ENCODE measurements at places on chromosomes 1 and 21. TPM values are rescaled to one million over a fixed set of nuclear protein-coding genes. Genes with fewer than 3 reads are reported as not detected.

- no peak for DNase-seq
These were observed 65.8 kb upstream of the RGL1 start for GRCh38 chr1:183739082-183739481.

IFI44L gene
- total RNA-seq: 28.3 TPM

PEAR1 gene
- 17.0 TPM for total RNA-seq

DNA sequence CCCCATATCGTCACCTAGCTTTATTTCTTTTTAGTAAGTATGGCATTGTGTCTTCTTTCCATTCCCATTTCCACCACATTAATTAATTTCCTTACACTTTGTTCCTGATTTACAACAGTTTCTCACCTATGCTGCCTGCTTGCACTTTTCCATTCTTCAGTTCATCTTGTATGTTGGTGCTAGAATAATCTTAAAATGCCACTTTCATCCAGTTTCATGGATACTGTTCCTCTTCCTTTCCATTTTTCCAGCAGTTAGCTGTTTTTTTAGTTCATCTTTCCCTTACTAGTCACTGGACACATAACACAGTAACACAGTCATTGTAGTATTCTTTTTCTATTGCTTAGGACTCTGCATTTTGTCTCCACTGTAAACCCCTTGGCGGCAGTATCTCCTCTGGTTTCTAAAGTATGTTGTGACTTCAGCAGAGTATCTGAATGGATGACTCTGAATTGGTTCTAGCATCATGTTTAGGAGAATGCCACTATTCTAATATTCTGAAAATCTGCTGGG is 2.1 kb downstream of the CDC7 start:
- DNase-seq: peak; percentile 62

GRCh38 chr1:205049479-205049878 is 6.5 kb downstream of the CNTN2 start:
- no peak for DNase-seq

GRCh38 chr1:168321945-168322344 is 41.3 kb downstream of the TBX19 start:
- DNase-seq: no peak

DNA sequence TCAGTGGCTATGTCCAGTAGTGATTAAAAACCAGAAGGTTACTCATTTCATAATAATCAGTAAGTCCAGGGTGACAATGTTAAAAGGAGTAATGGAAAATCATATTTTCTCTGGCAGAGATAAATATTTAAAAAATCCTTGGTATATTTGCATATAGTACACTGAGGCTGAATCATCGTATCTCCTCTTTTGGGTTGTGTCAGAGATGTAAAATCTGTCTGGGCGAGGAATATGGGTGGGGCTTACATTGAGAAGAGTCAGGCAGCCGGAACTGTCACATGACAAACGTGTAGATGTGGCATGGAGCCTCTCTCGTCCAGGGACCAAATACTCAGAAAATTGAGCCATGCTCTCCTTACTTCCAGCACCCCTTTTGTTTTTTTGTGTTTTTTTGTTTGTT is 120.9 kb downstream of the FMN2 start:
- peak; percentile 37 for DNase-seq

CASQ2 gene
- total RNA-seq: not detected

SMPDL3B gene
- under 0.01 TPM for total RNA-seq

DNA sequence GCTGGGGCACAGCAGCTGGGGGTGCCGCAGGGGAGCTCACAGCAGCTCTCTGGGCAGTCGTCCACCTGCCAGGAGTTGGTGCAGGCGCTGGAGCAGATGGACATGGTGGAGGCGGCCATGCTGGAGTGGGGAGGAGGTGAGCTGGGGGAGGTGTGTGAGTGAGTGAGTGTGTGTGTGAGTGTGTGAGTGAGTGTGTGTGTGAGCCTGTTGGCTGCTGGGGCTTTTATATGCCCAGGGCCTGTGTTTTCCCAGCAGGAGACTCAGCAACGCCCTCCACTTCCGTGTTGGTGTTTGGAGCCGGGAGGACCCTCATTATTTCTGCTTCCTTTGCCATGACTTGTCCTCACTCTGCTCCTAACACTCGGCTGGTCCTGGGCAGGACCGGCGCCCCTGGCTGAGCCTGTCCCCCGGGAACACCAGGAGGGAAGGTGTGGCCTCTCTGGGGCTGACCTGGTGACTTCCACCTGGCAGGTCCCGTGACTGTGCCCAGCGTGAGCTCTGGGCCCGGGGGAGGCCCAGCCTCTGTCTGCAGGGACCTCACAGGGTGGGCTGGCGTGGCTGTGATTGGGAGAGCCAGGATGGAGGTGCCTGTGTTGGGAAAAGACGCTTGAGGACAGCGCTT is at the start of gene KRTAP10-2:
TSS of gene KRTAP10-2 (minus strand) at position 166 of the 622 bp plus-strand sequence. CDS start at position 119, 47 bp downstream.
- peak; percentile 17 for DNase-seq

DNA sequence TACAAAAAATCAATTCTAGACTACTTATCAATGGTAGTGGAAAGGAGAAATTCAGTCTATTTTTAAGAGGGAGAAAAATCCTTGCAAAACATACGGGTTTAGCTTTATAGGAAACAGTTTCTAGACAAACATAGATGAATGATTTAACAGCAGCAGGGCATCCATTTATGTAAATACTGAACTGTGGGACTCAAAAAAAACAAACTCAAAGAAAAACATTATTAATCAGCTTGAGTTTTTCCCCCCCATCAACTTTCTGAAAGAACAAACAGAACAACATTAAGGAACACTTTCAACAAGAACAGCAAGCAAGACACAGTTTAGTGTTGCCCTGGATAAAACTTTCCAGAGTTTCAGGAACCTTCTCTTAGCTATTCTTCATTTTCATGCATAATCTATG is 147.3 kb upstream of the KCNK2 start:
- no peak for DNase-seq

SPATA1 gene
- total RNA-seq: 1.8 TPM

FMO2 gene
- total RNA-seq: 2.7 TPM

S100A7A gene
- not detected for total RNA-seq

SPRR1A gene
- total RNA-seq: not detected

UCK2 gene
- total RNA-seq: 63.9 TPM

IVL gene
- total RNA-seq: not detected

LRRC7 gene
- not detected for total RNA-seq

LYPD8 gene
- not detected for total RNA-seq

SNAPIN gene
- total RNA-seq: 53.6 TPM

DNA sequence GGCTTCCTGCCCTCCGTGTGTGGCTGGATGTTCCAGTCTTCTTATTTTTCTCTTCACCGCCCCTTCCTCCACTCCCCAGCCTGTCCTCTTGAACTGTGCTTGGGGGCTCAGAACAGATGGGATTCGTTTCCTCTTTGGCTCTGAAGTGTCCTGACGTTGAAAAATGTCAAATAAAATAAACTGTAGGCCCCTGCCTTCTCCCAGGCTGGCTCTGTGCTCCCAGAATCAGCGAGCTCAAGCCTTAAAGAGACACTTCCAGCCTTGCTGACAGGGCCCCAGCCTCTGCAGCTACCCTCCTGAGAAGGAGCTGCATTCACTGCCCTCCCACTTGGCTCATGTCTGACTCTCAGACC is 104.2 kb upstream of the IPO9 start:
- DNase-seq: no peak

GRCh38 chr1:5444396-5444795 is 547.8 kb downstream of the NPHP4 start:
- DNase-seq: no peak

DNA sequence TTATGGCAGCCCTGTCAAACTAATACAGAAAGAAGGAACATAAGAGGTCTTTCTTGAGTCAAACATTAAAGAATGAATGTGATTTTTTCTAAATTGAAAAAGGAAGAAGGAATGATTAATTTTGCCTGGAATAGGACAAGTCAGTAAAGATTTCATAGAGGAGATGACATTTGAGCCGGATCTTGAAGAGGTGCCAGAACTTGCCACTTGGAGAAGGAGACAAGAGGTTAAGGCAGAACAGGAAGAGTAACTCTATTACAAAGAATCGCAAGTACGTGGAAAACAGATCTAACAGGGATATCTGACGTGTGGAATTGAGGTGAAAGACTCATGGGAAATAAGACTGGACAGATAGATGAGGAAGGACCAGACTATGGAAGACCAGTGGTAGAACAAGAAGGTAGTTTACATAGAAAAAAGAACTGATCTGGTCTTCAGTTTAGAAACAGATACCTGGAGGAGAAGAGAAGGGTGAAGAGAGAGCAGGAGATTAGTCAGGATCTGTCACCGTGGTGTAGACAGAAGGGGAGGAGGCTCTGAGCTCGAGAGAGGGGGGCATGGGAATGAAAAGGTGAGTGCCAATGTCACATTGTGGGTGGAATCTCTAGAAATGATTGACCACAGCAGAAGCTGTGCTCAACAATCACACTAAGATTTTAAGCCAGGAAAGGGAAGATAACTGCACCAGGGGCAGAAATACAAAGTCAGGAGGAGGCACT is 32.5 kb downstream of the RHOU start:
- DNase-seq: no peak

- DNase-seq: no peak
These were observed 200.8 kb downstream of the RHOU start for GRCh38 chr1:228935855-228936727.

DNA sequence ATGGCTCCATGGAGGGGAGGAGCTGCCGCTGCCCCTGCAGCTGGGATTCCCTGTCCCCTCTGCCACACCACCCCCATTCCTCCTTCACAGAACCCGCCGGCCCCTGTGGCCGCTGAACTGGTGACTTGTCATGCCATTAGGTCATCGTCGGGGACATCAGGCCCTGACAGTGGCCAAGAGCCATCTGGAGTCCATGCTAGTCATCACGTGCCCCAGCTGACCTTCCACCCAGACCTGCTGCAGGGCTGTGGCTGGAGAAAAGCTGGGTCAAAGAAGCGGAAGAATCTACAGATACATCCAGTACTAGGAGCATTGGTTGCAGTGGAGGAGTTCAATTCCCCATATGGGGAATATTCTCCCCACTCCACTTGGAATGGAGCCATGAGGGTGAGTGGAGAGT is 78.1 kb downstream of the KCNJ15 start:
- DNase-seq: peak; percentile 59

S1PR1 gene
- total RNA-seq: 25.7 TPM

GRCh38 chr1:93275634-93276295 is 69.9 kb upstream of the DR1 start:
- DNase-seq: peak; percentile 38

Data from osteoblast (primary cell).